HFF-Myc (cell line): ENCODE measurements at places on chromosomes 2 and 18.

- no peak for DNase-seq
Observed at GRCh38 chr2:195370167-195370943, 286.7 kb upstream of the SLC39A10 start.

- no peak for DNase-seq
Observed at GRCh38 chr18:56973487-56973886, 173.4 kb upstream of the BOD1L2 start.

GRCh38 chr2:95376311-95377215, 25.9 kb upstream of the FAHD2A start:
- no peak for DNase-seq

DNA sequence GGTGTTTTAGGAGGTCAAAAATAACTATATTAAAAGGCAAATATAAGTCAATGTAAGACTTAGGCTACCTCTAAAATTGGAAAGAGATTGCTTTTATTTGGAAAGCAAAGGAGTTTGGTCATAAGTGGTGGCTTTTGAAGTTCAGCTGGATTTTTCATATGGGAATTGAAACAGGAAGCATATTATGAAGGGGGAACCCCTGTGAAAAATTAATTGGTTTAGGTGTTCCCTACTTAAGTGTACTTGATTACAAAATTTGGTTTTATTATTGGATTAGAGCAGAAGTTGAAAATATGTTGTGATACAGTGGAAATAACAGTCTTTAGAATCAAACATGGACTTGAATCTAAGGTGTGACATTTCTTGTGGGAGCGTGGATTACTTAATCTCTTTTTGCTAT, 121.4 kb upstream of the TTC27 start:
- no peak for DNase-seq

GRCh38 chr2:15031745-15032240, 399.3 kb downstream of the LRATD1 start:
- DNase-seq: no peak

DNA sequence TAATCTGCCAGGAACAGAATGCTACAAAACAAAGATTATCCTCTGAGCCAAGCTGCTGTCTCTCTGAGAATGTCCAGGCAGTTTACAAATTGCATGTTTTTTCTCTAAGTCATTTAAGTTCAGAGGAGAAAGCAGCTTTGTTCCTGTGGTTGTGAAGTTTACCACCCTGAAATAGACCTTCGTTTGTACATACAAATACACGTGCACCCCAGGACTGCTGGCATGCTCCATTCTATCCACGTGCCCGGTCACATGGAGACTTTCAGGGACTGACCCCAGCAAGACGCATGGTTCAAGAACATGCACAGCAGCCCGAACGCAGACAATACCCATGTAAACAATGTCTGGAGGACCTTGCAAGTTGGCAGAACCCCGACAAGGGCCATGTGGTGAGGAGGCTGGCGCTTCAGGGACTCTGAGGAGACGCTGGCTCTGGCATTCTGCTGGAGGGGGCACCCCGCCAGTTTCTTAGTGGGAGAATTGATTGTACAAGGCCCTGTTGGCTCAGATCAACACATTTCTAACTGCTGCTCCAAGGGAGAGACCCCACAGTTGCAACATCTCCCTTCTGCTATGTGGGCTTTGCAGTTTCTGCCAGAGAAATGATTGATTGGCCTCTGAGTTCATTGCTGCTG, 33.3 kb downstream of the FAM178B start:
- no peak for DNase-seq

DNA sequence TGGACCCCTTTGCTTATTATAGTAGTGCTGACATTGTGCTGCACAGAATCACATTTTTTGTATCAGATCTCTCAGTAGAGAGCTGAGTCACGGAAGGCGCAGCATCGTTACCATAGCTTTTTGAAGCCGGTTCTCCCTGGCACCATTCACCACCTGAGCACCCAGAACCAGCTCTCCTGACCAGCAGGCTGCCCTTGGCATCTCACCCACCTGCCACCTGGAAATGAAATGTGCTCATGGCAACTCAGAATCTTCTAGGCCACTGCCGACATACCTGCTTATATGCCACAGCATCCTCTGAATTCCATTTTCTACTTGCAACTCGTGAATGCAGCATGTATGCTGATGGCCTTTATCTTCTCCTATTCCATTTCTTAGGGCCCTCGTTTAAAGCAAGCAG, 62.7 kb downstream of the COA5 start:
- DNase-seq: no peak

DNA sequence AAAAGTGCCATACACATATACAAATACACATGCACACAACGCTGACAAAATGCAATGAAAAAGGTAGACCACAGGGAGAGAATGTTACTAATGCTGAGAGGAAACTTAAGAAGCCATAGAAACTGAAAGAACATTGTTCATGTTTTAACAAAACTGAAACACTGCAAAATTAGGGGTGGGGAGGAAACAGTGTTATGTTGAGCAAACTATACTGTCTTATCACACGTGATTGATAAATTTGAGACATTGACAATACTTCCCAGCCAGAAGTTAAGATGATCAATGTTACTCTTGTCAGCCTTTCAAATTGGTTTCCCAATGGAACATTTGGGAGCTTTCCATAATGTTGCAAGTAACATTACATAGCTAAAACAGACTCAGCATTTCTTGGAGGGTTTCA, 165.5 kb downstream of the L3MBTL4 start:
- DNase-seq: no peak
